ENCODE measurements at places on chromosomes 1 and 21.

DNA sequence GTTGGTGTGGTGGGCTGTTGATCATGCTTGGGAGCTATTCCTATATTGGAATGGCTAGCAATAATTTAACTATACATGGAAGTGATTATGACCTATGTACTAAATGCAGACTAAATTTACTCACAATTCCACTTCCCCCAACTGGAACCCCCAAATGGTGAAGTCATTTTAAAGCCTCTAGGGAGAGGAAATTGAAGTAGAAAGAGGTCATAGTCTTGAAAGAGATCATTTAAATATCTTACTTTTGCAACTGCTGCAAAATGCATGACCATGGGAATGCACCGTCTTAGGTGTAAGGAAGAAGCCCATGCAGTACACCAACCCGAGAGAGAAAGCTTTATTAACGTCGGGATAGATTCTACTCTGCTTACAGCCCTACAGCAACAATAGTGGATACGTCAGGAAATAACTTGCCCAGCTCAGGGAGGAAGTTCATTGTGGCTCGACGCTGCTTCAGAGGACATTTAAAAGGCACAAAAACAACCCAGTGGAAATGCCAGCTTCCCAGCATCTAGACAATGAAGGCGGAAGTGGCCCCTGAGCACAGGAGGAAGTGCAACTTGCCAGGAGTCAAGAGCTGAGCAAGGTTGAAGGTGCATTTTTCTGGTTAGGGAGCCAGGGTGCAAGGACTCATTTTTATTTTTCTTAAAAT is 26.5 kb downstream of the CYYR1 start:
- H3K27me3 ChIP-seq = no peaks in the 10 kb centered on the region
- no peaks in the 10 kb centered on the region for H3K36me3 ChIP-seq
- H3K4me1 ChIP-seq = no peaks in the 10 kb centered on the region
- H3K27ac ChIP-seq = no peak overlapping the region

DNA sequence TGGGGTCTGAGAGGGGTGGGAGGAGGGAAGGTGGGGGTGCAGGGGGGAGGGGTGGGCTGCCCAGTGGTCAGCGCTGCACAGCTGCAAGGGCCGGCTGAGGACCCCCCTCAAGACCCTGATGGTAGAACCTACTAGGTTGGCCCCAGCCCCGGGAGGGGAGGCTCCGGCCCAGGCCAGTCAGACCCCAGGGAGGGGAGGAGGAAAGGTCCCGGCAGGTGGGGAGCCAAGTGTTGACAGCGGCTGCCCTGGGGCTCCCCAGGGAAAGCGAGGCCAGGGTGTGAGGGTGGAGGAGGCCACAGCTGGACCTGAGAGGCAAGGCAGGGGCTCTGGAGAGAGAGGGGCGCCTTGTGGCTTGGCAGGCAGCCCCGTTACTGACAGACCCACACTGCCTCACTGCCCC is 31.1 kb downstream of the MEGF6 start:
- H3K4me1 ChIP-seq = no peaks in the 10 kb centered on the region
- no peak overlapping the region for H3K27ac ChIP-seq
- no peak overlapping the region for H3K4me3 ChIP-seq
- no peak for DNase-seq
- no peaks in the 10 kb centered on the region for H3K36me3 ChIP-seq

DNA sequence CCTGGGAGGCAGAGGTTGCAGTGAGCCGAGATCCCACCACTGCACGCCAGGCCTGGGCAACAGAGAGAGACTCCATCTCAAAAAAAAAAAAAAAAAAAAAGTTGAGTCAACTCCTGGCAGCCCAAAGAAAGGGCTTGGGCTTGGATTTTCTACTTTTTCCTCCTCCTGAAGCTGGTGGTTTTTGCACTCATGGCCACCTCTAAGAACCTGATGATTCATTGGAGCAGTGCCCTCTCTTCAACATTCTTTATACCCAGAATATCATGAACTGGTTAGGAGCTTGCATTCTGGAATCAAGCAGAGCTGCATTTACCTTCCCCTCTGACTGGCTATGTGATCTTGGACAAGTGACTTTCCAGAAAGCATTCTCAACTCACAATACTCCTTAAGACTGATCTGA is 3.5 kb upstream of the ACTA1 start:
- DNase-seq = no peak
- H3K36me3 ChIP-seq = peaks cover 9% of the 10 kb centered on the region
- H3K27me3 ChIP-seq = peaks cover 45% of the 10 kb centered on the region
- peaks cover 4% of the 10 kb centered on the region for H3K4me1 ChIP-seq
- no peak overlapping the region for H3K4me3 ChIP-seq

DNA sequence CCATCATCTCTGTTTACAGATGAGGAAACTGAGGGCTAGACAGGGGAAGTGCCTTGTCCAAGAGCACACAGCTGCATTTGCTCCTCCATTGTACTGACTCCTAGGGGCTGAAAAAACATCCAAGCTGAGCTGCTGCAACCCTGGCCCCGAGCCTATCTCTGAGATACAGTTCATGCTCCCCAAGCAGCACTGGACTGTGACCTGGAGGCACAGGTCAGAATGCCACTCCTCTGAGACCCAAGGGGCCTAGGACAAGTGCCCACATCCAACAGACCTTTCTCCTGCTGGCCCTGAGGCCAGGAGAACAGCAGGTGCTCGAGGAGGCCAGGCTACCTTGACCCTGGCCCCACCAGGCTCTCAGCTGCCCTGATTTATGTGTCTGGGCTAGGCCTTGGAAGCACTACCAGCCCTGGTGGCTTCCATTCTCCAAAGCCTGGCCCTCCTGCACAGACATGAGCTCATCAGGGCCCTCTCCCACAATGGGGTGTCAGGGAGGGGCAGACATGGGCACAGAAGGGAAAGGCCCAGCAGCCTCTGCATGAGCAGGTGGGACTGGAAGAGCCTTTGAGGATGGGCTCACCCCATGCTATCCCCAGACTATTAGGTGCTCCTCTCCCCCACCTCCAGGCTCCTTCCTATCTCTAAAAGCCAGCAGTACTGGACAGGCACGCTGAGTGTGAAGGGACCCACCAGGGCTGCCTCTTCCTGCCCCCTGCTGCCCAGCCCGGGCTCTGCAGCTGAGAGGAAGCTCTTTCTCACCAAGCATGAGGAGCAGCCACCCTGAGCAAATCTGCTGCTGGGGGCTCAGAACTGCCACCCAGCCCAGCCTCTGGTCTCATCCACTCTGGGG is 18.8 kb downstream of the ADGRB2 start:
- DNase-seq = peak; percentile 78
- H3K4me1 ChIP-seq = no peaks in the 10 kb centered on the region
- no peaks in the 10 kb centered on the region for H3K36me3 ChIP-seq
- peaks cover 4% of the 10 kb centered on the region for H3K27me3 ChIP-seq
- no peak overlapping the region for H3K27ac ChIP-seq

GRCh38 chr1:18413541-18414305 is 67.0 kb upstream of the KLHDC7A start:
- H3K27ac ChIP-seq = no peak overlapping the region
- no peak overlapping the region for H3K4me3 ChIP-seq
- no peaks in the 10 kb centered on the region for H3K36me3 ChIP-seq
- no peaks in the 10 kb centered on the region for H3K4me1 ChIP-seq

DNA sequence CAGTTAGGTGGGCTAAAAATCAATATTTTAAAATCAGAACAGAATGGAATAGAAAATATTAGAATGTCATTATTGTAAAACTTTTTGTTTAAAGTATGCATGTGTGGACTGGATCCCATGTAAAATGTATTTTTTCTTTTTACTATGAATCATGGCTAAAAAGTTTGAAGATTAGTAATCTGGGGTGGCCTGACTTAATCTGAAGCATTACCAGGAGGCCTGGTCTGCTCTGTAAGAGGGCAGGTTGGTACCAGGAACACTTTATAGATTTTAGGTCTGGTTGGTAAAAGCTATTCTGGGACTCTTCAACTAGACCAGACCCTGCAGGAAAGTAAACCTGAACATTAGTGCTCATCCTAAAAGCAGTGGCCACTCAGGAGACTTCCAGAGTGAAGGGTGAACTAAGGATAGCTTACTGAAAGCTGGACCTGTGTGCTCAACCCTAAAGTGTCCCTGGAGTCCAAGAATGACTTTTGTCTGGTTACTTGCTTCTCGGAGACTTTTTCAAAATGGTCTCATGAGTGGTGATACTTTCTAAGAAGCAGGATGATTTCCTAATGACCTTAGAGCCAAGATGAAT is 16.5 kb downstream of the RGL1 start:
- H3K4me3 ChIP-seq = no peak overlapping the region
- H3K4me1 ChIP-seq = peaks cover 8% of the 10 kb centered on the region
- DNase-seq = no peak
- H3K27ac ChIP-seq = peak overlapping the region; percentile 77
- H3K36me3 ChIP-seq = no peaks in the 10 kb centered on the region

DNA sequence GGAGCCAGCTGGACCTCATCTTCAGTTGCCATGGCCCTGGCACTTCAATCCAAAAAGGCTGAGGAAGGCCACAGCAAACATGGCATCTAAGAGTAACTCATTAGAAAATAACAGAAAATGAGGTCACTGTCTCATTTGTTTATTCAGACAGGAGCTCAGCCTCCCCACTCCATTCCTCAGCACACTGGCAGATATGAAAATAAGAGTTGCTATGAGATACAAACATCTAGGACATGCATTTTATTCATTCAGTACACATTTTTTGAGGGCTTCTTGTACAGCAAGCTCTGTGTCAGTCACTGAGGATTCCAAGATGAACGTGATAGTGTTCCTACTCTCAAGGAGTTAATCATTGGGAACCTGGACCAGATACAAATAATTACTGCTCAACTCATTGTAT is 32.7 kb upstream of the TMEM125 start:
- H3K4me1 ChIP-seq = peaks cover 18% of the 10 kb centered on the region
- H3K27ac ChIP-seq = no peak overlapping the region

DNA sequence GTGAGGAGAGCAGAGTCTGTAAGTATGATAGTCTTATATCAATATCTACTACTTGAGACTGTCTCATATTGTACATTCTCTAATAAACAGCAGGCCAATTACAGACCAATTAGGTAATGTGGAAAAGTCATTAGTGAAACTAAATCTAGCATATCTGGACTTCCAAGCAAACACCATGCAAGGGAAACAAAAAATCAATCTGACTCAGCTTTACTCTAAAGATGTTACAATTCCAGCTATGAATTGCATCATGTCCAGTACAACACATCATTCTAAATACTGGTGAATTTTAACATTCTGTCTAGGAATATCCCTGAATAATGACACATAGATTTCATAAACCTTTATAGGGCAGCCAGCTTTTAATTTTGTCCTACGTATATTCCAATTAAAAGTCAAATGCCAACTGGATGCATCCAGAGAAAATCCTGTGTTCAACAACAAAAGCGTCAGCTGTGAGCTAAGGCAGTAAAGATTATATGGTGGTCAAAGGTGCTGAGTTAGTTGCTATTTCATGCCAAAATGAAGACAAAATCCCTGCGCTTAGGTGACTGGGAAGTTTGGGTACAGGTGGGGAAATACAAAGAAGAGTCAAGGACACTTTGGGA is 159.3 kb downstream of the TTLL7 start:
- H3K36me3 ChIP-seq = no peaks in the 10 kb centered on the region
- no peaks in the 10 kb centered on the region for H3K4me1 ChIP-seq
- no peaks in the 10 kb centered on the region for H3K27me3 ChIP-seq
- no peak overlapping the region for H3K4me3 ChIP-seq

- H3K27ac ChIP-seq = no peak overlapping the region
- no peak for DNase-seq
- no peak overlapping the region for H3K4me3 ChIP-seq
- H3K27me3 ChIP-seq = no peaks in the 10 kb centered on the region
- no peaks in the 10 kb centered on the region for H3K4me1 ChIP-seq
Measured at GRCh38 chr1:222413991-222414549, 133.8 kb downstream of the HHIPL2 start.

DNA sequence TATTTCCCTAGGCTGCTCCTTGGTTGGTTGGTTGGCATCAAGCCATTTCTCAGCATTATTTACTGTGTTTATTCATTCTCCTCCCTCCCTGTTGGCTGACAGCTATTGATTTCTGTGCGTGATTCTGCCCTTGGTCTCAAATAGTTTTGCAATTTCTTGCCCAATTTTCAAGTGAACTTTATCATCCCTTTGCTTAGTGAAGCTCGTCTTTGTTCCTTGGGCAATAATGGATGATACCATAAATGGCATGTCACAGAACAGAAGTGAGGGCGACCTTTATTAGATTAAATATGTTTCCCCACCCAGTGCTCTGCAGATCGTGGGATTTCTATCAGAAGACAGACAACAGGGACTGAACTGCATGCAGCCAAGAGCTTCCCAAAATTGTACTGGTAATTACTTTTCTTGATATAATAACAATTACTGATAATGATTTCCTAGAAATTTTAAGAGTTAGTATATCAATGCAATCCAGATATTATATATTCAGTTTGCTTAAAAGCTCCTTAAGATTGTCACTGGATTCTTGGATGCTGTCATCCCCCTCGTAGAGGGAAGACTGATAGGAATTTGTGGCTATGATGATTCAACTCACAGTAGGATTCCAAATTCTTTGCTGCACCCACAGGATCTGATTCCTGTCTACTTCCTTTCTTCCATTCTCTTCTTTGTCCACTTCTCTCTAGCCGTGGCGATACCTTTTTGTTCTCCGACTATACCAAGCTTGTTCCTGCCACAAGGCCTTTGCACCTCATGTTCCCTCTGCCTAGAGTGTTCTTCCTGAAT is 122.1 kb upstream of the KAZN start:
- H3K36me3 ChIP-seq = no peaks in the 10 kb centered on the region
- H3K4me1 ChIP-seq = no peaks in the 10 kb centered on the region
- H3K27ac ChIP-seq = no peak overlapping the region

DNA sequence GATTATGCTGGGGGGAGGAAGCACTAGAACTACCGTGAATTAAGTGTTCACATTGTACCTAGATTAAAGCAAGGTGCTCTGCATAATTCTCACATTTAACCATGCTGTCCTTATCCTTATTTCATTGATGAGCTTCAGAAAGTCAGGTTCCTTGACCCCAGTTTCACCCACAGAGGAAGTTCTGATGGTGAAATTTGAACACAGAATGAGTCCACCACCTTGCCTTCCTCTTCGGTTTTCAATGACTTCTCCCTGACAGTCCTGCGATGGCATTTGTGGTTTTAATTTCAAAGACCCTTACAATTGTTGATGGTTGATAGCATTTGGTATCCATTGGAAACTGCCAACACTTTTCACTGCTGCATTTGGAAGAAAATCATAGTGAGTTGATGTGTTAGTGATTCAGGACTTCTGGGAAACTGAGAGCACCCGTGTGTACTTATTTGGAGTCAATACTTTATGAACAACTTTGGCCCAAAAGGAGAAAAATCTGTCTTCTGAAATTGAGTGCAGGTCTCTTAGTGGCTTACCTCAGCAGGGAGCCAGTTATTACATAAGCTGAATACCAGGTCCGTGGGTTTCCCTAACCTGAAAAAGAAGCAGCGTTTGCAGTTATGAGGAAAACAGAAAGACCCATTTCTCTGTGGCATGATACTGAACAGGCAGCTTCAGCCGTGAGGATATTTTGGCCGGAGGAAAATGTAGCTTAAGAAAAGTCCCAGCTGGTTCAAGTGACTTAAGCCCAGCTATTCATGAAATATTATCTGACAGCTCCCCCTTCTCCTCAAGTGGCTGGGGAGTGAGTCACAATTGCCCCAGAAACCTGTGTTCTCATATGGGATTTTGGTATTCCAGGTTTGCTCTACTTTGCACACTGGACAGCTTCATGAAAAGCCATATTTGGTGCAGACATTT is 47.5 kb downstream of the ROR1 start:
- no peak overlapping the region for H3K4me3 ChIP-seq
- peak overlapping the region; percentile 58 for H3K27ac ChIP-seq
- H3K4me1 ChIP-seq = peaks cover 10% of the 10 kb centered on the region
- H3K27me3 ChIP-seq = no peaks in the 10 kb centered on the region
- H3K36me3 ChIP-seq = no peaks in the 10 kb centered on the region

Data from transverse colon (tissue), 4 donors.